ENCODE measurements at places on chromosomes 1 and 21.

DNA sequence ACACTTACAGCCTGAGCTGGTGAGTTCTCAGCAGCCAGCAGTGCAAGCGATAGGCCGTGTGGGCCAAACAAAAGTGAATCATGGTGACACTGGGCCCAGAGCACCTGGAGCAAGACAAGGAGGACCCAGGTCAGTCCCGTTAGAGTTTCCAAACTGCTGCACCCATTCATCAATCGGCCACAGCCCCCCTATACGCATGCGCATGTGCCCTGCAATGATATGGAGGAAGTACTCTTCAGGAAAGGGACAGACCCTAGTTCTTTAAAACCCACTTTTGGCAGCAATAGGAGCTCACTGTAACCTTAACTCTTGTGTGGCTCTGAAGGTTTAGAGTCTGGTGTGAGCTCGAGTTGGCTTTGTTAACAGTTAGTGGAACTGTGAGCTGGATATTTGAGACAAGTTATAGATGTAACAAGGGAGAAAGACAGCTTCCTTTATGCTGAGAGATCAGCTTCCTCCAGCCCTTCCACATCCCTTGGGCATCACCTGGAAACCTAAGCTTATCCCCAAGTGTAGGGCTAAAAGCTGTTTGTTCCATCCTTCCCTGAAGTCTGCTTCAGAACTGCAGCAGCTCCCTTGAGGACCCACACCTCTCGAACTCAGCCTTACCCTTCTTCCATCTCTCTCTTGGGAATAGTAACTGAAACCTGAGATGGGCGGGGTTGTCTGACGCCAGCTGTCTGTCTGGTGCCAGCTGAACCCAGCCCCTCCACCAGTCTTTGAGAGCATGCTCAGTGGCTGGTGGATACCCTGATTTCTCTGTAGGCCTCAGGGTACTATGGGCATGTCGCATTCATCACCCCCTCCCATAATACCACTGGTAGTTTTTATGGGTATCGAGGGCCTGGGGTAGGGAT is 17.7 kb downstream of the NMNAT1 start:
- DNase-seq = no peak

GRCh38 chr1:59071876-59072582 is 224.9 kb upstream of the FGGY start:
- no peak for DNase-seq

GRCh38 chr21:17257784-17258183 is 255.1 kb upstream of the CXADR start:
- DNase-seq = no peak

- DNase-seq = no peak
Observed at GRCh38 chr1:39087435-39087834, 61.3 kb downstream of the NDUFS5 start.

GRCh38 chr1:219794085-219794743 is 134.1 kb downstream of the SLC30A10 start:
- DNase-seq = no peak

DNA sequence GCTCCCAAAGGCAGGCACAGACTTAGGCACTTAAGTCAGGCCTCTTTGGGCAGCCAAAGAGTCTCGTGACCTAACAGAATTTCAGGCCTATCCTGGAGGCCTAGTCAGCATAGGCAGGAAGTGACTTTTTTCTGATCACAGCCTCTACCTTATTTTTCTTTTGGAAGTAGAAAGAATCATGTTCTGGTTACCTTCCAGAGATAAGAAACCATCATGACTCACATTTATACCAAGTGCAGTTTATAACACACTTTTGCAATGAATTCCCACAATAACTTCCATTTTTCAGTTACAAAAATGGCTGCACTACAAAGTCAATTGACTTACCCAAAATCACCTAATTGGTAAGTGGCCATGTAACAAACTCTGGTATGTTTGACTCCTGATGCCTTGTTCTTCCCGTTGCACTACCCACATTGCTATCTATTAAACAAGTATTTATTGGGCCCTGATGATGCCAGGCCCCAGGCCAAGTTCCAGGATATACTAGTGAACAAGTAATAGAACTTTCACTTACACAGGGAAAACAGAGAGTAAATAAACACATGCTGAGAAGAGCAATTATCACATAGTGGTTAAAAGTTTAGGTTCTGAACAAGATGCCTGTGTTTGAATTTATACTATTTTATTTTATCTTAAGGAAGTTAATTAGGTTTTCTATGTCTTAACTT is 74.3 kb downstream of the SH3GLB1 start:
- no peak for DNase-seq

DNA sequence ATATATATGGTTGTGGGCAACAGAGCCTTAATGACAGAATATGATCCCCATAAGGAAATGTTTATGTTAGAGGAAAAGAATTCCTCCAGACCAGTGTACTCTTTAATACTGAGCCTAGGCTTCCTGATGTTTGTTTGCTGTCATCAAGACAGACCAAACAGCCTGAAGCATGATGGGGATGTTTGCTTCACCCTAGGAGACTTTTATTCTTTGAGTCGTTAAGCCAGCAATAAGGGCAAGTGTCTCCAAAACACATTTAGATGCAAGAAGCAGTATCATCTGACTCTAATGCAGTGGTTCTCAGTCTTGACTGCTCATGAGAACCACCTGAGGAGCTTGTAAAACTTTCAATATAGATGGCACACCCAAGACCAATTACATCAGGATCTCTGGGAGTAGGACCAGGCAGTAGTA is 33.1 kb downstream of the UBE2U start:
- no peak for DNase-seq

GRCh38 chr1:183891158-183891856 is 86.4 kb downstream of the RGL1 start:
- no peak for DNase-seq

- DNase-seq = no peak
Observed at GRCh38 chr1:208631092-208631491, 386.9 kb upstream of the PLXNA2 start.

DNA sequence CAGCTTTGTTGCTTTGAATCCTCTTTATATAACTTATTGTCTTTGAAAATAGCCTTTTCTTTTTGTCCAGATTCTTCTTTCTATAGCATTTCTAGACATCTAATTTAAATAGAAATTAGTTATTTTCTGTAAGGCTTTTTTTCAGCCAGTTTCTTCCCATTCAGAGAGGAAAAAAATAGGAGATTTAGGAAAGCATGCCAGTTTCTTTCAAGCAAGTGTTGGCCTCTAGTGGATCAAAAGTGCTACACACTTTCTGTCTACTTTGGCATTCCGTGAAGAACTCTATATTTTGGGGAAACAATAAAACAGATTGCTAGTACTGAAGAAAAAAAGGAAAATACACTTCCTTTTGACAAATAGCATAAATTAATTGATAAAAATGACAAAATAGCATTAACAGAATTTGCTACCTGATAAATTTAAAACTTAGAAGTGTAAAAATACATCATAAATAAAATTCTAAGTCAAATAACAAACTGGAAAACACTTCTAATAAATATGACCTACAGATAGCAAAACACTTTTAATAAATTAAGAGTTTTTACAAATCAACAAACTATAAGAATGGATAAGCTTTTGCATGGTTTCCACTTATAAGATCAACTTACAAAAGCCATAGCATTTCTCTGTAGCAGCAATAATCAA is 13.1 kb upstream of the EXO1 start:
- no peak for DNase-seq

GRCh38 chr1:47564570-47564969 is 126.7 kb downstream of the FOXD2 start:
- DNase-seq = no peak

- no peak for DNase-seq
Observed at GRCh38 chr1:65150108-65150463, 2.1 kb downstream of the AK4 start.

DNA sequence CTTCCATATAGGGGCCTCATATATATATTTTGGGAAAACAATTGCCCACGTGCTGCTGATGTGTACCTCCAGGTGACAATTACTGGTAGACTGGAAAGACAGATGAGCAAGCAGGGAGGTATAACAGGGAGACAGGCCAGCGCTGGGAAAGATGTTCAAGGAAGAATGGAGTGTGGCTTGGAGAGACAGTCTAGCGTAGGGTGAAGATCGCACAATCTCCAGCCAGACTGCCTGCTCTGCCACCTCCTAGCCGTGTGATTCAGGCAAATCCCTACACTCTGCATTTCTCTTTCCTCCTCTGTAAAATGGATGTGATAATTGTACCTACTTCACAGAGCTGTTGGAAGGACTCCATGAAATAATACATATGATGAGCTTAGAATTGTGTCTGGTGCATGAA is 66.1 kb downstream of the TMCO4 start:
- no peak for DNase-seq

DNA sequence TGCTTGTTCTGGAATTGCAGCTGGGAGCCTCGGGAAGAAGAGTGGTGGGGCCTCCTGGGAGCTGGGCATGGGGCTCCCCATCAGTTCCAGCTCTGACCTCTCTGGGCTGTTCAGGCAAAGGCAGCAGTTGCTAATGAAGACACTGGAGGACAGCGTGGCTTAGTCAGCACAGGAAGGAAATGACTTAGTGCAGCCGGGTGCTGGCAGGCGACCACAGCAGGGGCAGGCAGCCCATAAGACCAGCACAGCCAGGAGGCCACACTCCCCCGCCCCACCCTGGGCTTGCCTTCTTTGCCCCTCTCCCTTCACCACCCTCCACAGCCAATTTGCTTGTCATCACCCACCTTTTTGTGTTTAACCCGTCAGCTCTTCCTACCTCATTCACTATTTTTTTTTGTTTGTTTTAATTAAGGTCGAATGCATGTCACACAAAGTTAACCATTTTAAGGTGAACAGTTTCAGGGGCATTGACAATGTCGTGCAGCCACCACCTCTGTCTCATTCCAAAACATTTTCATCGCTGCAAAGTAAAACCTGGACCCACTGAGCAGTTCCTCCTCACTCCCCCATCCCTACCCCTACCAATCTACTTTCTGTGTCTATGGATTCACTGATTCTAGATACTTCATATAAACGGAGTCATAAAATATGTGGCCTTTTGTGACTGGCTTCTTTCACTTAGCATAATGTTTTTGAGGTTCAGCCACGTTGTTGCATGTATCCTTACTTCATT is 10.9 kb downstream of the OLIG2 start:
- no peak for DNase-seq

DNA sequence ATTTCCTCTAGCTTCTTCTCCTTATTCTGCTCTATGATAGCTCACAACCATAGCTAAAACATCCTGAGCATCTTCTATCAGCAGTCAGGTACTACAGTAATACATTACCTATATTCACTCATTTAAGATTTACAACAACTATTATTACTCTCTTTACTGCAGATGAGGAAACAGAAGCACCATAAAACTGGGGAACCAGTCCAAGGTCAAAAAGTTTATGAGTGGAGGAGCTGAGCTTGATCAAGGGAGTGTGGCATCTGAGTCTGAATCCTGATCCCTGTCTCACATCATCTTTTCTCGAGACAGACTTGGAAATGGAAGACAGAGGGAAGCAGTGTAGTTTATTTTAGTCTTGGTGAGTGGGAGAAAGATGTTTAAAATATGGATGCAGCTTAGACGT is 288.6 kb downstream of the RGS7 start:
- DNase-seq = no peak
